ENCODE measurements at places on chromosomes 2 and 18.

DNA sequence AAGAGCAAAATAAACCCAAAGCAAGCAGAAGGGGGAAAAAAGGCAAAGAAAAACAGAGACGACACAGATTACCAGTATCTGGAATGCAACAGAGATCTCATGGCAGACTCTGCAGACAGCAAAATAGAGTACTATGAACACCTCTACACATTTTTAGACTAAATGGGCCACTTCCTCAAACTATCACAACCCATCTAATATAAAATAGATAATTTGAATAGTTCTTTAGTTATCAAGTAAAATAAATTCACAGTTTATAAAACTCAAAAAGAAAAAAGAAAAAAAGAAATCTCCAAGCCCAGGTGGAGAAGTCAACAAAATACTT, 16.6 kb downstream of the SESTD1 start:
- DNase-seq, result no peak

DNA sequence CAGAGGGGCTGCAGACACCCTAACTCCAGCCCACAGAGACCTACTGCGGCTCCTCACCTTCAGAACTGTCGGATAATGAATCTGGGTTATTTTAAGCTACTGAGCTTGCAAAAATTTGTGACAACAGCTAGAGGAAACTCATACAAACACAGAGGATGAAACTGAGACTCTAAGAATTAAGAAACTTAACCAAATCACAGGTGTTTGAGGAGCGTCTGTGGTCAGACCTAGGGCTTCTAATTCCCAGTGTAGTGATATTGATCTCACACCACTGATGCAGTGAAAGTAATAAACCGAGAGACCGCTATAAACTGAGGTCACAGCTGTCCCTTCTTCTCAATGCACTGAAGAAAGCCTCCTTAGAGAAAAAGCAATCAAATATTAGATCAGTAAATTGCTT, 110.1 kb downstream of the RGPD3 start:
- no peak for DNase-seq

GRCh38 chr18:37669991-37670534, 104.5 kb upstream of the CELF4 start:
- DNase-seq, result no peak

GRCh38 chr2:38945372-38945771, 55.7 kb downstream of the ARHGEF33 start:
- no peak for DNase-seq

DNA sequence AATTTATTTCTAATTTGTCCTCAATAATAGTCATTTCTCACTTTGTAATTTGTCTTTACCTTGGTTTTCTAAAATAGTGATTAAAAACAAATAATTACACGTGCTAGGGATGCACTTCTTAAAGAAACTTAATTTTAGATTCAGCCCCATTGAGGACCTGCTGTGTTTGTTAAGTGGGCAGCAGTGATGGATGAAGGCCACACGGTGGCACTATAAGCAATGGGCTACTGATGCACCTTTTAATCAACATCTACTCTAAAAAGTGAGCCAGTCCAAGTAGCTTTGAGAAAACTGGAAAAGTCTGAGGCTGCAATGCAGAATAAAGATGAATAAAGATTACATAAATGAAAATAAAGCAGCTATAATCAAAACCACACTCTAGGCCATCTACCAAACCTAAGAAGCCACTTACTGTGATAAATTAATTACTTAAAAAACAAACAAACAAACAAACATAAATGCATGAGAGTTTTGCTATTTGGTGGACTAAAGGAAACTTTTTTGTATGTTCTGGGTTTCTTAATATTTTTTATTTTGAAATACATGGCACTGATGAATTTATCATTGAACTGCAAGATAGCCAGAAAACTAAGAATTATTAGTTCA, 89.3 kb downstream of the PDE11A start:
- DNase-seq, result peak; percentile 43

DNA sequence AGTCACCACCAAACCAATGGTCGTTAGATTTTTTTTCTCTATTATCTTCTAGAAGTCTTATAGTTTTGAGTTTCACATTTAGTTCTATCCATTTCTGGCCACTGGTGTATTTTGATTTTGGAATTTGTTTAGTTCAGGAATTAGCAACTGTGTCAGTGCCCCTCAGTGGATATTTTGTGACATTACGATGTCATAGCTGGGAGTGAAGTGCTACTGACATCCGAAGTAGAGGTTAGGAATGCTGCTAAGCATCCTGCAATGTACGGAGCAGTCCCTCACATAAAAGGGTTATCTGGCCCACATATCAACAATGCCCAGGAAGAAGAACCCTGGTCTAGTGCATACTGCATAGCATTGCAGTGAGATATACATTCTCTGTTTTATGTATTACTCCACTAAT, 157.4 kb upstream of the RGPD4 start:
- peak; percentile 29 for DNase-seq
